Esophagus mucosa (tissue), 1 donor: ENCODE measurements at places on chromosomes 3 and 15. TPM values are rescaled to one million over a fixed set of nuclear protein-coding genes. Genes with fewer than 3 reads are reported as not detected.

The CILP gene
- 0.64 TPM for total RNA-seq

The C3orf80 gene
- 5.9 TPM for total RNA-seq

The HIGD2B gene
- total RNA-seq: not detected

The EPHB1 gene
- 0.40 TPM for total RNA-seq

The SCN11A gene
- 0.04 TPM for total RNA-seq

The CLDN16 gene
- 0.76 TPM for total RNA-seq

The TLR9 gene
- 0.04 TPM for total RNA-seq

The GPR15 gene
- total RNA-seq: 0.32 TPM

The UBL7 gene
- 28.2 TPM for total RNA-seq

The SLC38A3 gene
- 0.60 TPM for total RNA-seq

DNA sequence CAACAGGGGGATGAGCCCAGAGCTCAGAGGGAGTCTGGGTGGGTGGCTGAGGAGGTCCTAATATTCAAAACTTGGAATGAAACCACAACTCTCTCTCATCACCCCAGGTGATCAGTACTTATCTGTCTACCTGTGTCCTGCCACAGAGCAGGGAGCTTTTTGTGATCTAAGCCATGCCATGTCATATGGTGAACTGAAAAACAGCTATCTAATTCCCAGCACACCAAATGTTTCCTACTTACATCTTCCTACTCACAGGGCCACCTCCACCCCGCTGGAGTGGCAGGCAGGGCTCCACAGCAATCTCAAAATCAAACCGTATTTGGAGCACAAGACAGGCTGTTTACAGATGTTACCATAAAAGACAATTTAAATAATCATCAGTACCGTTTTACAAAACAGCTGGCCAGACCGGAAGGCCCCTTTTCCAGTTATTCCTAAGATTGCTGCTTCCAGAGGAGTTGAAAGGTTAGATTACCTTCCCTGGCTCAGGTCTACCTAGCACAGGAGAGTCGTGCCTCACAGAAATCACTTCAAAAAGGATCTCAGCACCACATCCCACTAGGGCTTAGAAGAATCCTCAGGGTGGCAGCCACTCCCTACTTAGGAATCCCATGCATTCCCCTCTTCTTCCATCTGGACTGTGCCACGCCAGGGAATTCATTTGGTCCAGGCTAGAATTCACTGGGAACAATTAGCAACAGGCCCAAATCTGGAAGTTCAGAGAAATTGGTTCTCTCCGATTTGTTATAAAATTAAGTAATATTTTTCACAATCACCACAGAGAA is 226.6 kb upstream of the IL12A start:
- no peak for ATAC-seq

- ATAC-seq: no peak
Observed at GRCh38 chr15:35937380-35937779, 391.4 kb upstream of the DPH6 start.

- ATAC-seq: peak; percentile 75
Observed at GRCh38 chr3:31880020-31880419, 101.0 kb downstream of the OSBPL10 start.

GRCh38 chr3:101495552-101495951 is 17.5 kb downstream of the SENP7 start:
- no peak for ATAC-seq

- no peak for ATAC-seq
Observed at GRCh38 chr3:10554236-10554611, 48.8 kb upstream of the ATP2B2 start.

DNA sequence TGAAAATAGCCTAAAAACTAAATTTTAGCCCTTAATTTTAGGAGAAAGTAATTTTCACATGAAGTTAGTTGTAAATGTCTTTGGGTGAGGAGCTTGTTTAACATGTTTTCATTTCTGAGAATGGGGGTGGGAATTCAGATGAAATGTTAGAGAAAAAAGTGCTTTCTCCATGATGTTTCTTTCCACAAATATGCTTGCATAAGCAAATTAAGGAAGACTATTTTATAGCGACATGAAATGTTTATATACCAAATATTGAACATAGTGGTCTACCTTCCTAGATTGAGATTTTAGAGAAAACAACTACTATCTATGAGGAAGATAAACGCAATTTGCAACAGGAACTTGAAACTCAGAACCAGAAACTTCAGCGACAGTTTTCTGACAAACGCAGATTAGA is 13.0 kb upstream of the RPLP1 start:
- no peak for ATAC-seq

DNA sequence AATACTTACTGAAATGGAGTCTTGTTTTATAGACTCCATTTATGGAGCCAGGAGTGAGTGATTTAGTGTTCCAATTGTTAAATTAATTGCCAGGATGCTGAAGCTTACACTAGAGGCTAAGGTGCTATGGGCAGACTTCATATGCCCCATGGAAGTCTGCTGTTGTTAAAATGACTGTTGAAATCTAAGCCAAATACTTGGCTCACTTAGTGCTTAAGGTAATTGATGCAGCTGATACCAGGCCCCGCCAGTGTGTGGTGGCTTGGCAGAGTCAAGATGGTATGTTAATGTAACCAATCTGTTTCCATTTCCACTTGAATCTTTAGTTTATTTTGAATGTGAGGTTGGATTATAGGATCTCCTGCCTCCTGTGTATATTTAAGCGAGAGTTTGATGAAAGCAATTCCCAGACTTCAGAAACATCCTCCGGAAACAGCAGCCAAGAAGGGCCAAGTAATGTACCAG is 187.1 kb downstream of the ITPR1 start:
- ATAC-seq: no peak

- no peak for ATAC-seq
Observed at GRCh38 chr3:122219242-122219872, 35.9 kb downstream of the CASR start.

- no peak for ATAC-seq
Observed at GRCh38 chr3:50126287-50127211, 28.6 kb upstream of the SEMA3F start.

- no peak for ATAC-seq
Observed at GRCh38 chr15:51444807-51445206, 103.4 kb downstream of the GLDN start.

DNA sequence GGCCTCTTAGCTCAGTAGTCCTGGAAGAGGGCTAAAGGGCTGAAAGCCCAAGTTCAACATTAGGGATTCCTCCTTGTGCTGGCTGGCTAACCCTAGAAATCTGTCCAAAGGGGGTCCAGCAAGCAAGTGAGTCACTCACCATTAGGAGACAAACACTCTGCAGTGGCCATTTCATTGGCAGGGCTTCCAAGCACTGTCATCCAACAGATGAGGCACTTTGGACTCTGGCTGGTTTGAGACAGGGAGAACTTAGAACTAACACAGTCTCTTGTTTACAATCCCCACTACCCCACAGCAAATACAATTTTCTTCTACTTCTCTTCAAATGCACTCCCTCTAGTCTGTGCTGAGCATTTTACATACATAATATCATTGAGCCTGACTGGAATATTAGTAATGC is 10.1 kb upstream of the WNT5A start:
- no peak for ATAC-seq

DNA sequence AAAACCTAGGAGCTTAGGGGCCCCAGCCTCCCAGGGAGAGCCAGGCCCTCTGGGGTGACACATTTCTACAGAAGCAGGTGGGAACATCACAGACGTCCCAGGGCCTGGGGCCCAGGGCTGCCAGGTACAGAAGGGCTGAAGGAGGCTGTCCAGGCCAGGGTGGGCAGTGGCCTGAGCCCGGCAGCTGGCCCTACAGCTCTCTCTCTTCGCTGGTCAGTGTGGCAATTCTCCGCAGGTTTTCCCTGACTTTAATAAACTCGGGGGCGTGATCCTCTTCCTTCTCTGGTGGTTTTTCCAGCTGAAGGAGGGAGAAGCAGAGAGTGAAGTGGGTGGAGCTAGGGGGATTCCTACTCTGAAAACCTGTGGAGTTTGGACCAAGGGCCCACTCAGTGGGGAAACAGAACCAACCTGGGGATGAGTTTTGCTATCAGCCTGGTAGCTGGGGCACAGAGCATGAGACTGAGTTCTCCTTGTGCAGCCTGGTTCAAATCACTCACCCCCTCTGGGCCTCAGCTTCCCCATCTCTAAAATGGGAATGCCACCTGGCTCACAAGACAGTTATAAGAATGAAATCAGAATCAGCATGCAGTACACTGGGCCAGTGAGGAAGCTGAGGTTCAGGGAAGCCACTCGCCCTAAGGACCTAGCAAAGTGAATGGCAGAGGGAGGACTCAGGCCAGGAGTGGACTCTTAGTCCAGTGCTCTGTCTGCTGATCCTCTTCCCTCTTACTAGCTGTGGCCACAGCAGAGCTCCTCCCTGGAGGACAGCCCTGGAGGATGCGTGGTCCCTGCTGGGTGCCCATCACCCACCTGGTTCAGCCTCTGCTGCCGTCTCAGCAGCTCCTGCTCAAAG is 10.6 kb downstream of the FAM107A start:
- no peak for ATAC-seq

GRCh38 chr15:58839485-58839884 is 68.4 kb downstream of the MINDY2 start:
- ATAC-seq: no peak

GRCh38 chr3:125055913-125056745 is at the start of gene HEG1:
TSS of gene HEG1 (minus strand) at chr3:125055997. CDS start at chr3:125055890, 107 bp downstream.
- peak; percentile 79 for ATAC-seq

DNA sequence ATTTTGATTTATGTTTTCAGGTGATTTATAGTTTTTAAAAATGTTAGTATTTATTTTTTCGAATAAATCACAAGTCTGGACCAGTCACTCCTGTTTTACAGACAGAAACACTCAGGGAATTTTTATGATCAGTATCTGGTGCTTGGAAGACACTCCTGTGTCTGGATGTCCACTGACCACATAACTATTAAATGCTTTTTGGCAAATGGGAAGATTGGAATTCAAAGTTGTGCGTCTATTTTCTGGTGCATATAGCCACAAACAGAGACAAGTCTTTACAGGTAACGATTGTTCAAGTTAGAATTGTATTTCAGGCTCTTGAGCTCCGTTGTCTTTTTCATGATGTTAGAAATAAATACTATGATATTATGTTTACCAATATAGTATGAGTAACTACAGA is 12.2 kb downstream of the CP start:
- ATAC-seq: no peak

DNA sequence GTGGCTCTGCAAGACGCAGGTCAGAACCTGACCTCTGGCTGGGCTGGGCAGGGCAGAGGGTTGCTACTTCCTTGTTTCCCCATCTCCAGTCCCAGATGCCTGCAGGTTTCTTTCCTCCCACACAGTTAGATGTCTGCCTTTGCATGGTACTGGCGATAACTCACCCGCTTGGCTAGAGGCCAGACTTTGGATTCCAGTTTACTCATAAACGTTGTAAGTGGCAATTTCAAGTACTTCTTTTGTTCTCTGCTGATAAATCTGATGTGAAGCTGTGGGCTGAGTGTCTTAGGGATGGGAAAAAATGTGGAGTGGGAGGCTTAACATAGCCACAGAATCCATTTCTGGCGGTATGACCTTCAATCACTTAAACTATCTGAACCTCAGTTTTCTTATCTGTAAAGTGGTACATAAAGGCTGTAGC is 194.2 kb downstream of the EBLN2 start:
- ATAC-seq: peak; percentile 84

GRCh38 chr15:75650908-75651809 is 3.4 kb downstream of the SNX33 start:
- peak; percentile 29 for ATAC-seq

DNA sequence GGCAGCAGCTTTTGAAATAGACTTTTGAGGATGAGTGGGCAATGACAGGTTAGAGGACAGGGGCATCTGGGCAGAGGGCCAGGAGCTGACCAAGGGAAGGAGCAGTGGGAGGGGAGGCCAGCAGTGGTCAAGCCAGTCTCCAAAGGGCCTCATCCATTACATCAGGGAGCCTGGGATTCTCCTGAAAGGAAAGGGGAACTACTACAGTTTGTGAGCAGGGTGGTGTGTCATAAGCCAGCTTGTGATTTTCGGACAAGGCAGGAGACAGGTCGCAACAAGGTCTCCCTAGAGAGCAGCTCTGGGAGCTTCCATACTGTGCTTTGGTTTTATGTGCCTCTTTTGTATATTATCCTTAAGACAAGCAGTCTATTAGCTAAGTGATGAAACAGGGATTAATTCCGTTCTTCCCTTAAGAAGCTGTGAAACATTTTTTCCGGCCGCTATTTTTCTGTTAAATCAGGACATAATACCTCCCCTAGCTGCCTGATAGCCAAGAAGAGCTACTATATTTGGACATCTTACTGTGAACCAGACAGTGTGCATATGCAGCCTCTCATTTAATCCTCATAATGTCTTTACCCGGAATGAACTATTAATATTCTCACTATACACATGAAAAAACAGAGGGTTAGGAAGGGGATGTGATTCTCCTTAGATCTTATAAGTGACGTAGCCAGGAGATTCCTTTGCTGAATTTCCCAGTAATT is 46.4 kb downstream of the C2CD4B start:
- ATAC-seq: peak; percentile 66

DNA sequence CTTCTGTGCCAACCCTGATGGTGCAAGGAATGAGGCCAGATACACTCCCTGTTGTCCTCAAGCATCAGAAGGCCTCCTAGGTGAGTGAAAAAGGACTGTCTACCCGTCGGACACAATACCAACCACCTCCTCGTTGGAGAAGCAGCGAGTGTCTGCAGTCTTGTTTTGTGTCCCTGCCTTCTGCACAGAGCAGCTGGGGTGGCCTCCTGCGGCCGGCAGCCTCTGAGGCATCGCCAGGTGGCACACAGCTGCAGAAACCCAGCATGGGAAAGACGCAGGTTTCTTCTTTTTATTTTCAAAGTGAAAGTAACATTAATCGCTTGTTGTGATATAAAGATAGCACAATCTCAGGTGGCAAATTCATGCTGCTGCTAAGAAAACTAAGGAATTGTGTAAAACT is 509.9 kb downstream of the OCA2 start:
- ATAC-seq: no peak

DNA sequence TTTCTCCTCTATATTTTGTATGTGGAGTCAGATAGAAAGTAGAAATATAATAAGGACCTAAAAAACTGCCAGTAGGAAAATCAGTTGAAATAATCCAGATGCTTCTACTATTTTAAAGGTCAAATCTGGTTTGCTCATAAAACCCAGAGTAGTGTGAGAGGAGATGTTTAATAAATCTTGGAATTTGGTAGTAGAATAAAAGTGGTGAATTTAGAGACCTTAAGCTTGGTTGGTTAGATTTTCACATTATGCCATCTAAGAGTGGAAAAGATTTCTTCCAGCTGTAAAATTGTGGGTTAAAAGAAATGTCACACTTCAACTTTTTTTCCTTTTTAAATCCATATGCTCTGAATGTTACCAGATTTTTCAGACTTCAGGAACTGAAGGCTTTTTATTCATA is 266.4 kb upstream of the GOLIM4 start:
- no peak for ATAC-seq

DNA sequence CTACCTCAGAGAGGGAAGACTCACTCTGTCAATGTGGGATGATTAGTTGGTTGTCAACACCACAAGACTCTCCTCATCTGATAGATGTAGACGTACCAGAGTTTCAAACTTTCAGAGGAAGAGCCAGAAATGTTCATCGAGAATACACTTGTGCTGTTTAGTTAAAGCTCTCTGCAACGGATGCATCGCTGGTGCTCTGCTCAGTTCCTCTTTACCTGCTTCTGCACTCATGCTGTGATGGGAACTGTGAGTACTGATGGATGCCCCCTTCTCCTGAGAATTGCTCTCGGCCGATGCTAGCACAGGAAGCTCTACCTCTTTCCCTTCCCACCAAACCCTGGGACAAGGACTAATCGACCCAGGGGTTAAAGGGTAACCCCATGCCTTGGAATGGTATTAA is 51.8 kb upstream of the CCDC54 start:
- ATAC-seq: no peak

GRCh38 chr3:117243657-117244056 is 534.1 kb downstream of the TUSC7 start:
- ATAC-seq: no peak
